ENCODE measurements at places on chromosomes 11 and 22. TPM values are rescaled to one million over a fixed set of nuclear protein-coding genes. Genes with fewer than 3 reads are reported as not detected.

LMNTD2 gene
- 1.3 TPM for total RNA-seq

PRDM11 gene
- total RNA-seq, result 10.4 TPM

CNGA4 gene
- total RNA-seq, result not detected

KRTAP5-9 gene
- total RNA-seq, result not detected

DNA sequence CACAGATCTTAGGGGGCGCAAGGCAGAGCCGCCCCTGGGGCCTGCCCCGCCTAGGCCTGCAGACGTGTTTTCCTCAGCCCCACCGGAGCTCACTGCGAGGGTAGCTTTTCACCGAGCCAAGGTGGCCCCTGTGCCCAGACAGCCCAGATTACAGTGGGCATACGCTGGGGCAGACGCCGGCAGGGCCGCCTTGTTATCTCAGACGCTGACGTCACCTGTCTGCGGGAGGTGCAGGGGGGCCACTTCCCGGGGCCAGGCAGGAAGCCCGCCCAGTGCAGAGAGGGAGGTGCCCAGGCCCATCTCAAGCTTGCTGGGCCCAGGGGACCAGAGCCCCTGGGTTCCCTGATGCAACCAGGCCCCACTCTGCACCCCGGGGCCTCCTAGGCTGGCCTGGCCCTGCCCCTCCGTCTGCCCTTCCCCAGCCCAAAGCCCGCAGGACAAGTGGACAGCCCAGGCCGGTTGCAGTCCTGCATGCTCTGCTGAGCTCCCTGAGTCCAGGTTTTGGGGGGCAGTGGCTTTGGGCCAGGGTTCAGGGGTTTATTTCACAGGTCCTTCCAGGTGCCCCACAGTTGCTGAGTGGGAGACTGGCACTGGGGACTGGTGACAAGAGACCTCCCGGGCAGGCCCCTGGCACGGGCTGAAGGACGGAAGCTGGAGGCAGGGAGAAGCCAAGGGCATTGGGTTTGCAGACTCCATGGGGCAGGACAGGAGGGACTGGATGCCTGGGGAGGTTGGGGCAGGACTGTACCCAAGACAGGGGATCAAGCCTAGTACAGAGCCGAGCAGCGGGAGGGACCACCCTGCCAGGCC lies 38.6 kb downstream of the IGF2 start:
- no peak for DNase-seq

- peak; percentile 87 for DNase-seq
Measured at GRCh38 chr22:18987765-18988164, 51.7 kb upstream of the PRODH start.

DNA sequence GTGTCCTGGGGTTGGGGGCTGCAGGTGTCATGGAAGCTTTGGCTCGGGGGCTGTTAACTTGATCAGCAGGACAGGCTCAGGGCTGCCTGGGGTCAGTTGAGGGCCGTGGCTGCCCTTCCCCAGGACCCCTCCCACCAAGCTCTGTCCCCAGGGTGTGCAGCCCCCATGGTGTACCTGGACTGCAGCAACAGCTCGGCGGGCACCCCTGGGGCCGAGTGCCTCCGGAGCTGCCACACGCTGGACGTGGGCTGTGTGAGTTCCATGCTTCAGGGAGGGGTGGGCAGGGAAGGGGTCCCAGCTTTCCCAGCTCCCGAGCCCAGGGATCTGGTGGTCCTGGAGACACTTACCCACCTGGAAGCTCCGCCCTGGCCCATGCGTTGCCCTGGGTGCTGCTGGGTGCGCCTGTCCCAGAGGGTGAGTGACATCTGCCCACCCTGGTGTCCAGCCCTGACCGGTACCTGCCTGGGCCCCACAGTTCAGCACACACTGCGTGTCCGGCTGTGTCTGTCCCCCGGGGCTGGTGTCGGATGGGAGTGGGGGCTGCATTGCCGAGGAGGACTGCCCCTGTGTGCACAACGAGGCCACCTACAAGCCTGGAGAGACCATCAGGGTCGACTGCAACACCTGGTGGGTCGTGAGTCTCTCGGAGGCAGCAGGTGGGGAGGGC lies 11.3 kb downstream of the MUC5B start:
- no peak for DNase-seq

GRCh38 chr11:33996498-33997454 lies 54.8 kb upstream of the CAPRIN1 start:
- DNase-seq, result peak; percentile 90

- no peak for DNase-seq
Measured at GRCh38 chr11:47387944-47388696, 9.8 kb upstream of the SPI1 start.
